ENCODE measurements at places on chromosomes 2 and 18. TPM values are rescaled to one million over a fixed set of nuclear protein-coding genes. Genes with fewer than 3 reads are reported as not detected.

Gene OR6B2
- total RNA-seq: not detected

Gene TMEM169
- total RNA-seq: not detected

Gene C2orf78
- total RNA-seq: not detected

Gene ACVR1C
- total RNA-seq: 1.7 TPM

Gene PTH2R
- total RNA-seq: not detected

Gene CYTIP
- 2.3 TPM for total RNA-seq

Gene ZNF385B
- total RNA-seq: 13.6 TPM

Gene TMEM182
- total RNA-seq: 38.3 TPM

Gene PARD6G
- 1.5 TPM for total RNA-seq

Gene SERPINB10
- 0.39 TPM for total RNA-seq

Gene RSAD2
- total RNA-seq: 3.1 TPM

Gene SPP2
- not detected for total RNA-seq

Gene PRSS56
- 3.4 TPM for total RNA-seq

Gene STAT4
- total RNA-seq: 0.26 TPM

Gene KLHL29
- 14.1 TPM for total RNA-seq

Gene C18orf32
- total RNA-seq: 25.7 TPM

Gene EHD3
- 1.8 TPM for total RNA-seq

Gene FHOD3
- total RNA-seq: 32.9 TPM

Gene IL36B
- total RNA-seq: not detected

Gene UGT1A3
- total RNA-seq: not detected

Gene DHX57
- 15.3 TPM for total RNA-seq

Gene ZNF519
- 3.2 TPM for total RNA-seq

Gene IGFBP2
- total RNA-seq: 16.5 TPM

Gene FAM110C
- total RNA-seq: 0.06 TPM

Gene FANCL
- total RNA-seq: 5.0 TPM

Gene TIA1
- 27.0 TPM for total RNA-seq

Gene PNKD
- 42.3 TPM for total RNA-seq

Gene INHBB
- 19.3 TPM for total RNA-seq

Gene TMEM37
- 3.9 TPM for total RNA-seq

Gene CYRIA
- 9.5 TPM for total RNA-seq

Gene GKN2
- total RNA-seq: not detected

All from psoas muscle (tissue), 8 donors.